Activated T-cell treated with anti-CD3 and anti-CD28 coated beads for 4 hours (primary cell): ENCODE measurements at places on chromosomes 1 and 21.

GRCh38 chr1:1132956-1133750 is 17.3 kb upstream of the C1orf159 start:
- no peak for DNase-seq

DNA sequence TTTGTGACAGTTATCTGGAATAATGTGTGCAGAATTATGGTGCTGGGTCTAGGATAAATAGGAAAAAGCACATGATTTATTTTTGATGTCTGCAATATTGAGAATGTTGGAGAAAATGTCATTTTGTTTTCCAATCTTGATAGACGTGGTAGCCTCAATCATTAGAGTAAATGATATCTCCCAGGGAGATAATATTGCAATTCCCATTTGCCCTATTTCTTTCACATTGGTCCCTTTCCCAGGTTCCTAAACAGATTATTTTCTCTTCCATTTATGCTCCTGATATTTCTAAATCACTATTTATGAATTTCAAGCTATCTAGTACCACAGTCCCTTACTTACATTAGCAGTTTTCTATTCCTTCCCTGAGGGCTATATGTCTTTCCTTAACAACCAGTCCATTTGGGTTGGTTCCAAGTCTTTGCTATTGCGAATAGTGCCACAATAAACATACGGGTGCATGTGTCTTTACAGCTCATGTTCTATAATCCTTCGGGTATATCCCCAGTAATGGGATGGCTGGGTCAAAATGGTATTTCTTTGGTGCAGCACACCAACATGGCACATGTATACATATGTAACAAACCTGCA is 447.3 kb downstream of the PLA2G4A start:
- DNase-seq = no peak

DNA sequence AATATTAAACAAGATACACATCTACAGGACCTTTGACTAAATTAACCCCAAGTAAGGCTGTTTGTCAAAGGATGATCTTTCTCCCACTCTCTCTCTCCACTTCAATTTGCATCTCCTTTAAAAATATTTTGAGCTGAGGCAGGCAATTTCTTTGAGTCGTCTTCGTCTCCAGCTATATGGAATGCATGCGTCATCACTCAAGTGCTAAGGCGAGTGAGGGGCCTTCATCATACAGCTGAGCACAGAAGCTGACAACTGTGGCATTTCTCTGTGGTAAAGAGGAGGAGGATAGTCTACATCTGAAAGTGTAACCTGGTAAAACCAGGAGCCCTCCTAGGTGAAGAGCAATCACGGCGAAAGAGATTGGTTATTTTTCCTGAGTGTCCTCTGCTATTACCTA is 7.6 kb downstream of the EPHX4 start:
- DNase-seq = no peak

GRCh38 chr1:90502696-90503095 is 214.4 kb downstream of the BARHL2 start:
- DNase-seq = no peak

GRCh38 chr1:21050031-21050430 is 126.7 kb downstream of the EIF4G3 start:
- no peak for DNase-seq

DNA sequence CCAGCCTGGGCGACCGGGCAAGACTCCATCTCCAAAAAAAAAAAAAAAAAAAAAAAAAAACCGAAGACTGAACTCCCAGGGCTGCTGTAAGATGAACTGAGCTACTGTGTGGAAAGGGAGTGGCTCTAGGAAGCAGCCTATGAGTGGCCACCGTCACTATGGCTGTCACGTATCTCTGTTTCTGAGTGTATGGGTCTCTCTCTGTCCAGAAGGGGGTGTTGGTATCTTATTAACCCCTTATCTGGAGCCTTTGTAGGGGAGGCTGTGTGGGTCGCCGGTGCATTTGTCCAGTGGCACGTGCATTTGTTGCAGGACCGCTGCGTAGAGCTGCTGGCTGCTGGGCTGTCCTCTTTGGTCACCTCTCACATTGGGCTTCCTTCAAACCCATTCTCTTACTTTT is 326.6 kb downstream of the CAMTA1 start:
- DNase-seq = no peak

GRCh38 chr21:15034126-15034853 is 30.5 kb downstream of the NRIP1 start:
- no peak for DNase-seq

DNA sequence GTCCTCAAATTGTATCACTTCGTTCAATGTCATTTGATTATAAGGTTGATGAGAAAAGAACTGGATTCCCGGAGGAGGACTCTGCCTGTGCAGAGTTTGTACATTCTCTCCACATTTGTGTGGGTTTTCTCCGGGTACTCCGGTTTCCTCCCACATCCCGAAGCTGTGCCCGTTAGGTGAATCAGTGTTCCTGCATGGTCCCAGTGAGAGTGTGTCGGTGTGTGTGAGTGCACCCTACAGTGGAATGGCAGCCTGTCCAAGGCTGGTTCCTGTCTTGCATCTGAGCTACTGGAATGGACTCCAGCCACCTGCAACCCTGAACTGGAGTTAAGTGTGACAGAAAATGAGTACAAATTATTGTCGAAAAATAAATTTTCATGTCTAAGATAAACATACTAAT is 92.2 kb upstream of the KCTD3 start:
- no peak for DNase-seq

DNA sequence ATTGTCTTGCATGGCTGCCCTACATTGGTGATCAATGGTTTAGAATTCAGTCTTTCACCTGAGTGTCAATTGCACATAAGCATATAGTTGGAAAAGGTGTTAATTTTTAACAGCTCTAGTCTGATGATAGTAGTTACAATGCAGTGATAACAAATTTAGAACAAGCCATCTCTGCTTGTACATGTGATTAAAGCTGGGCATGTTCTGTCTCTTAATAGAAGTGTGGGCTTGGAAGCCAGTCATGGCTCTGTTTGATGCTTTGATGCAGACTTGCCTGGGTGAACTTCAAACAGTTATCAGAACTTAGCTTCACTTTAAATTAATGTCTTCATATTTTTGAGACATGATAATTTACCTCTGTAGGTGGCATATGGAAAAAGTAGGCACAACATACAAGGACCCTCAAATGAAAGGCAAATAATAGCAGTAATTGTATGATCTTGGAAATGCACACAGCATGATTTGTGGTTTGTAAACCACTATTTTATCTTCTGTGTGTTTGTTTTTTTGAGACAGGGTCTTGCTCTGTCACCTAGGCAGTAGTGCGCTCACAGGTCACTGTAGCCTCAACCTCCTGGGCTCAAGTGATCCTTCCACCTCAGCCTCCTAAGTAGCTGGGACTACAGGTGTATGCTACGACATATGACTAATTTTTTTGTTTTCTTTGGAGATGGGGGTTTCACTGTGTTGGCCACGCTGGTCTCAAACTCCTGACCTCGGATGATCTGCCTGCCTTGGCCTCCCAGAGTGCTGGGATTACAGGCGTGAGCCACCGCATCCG is 3.8 kb downstream of the DDI2 start:
- no peak for DNase-seq

DNA sequence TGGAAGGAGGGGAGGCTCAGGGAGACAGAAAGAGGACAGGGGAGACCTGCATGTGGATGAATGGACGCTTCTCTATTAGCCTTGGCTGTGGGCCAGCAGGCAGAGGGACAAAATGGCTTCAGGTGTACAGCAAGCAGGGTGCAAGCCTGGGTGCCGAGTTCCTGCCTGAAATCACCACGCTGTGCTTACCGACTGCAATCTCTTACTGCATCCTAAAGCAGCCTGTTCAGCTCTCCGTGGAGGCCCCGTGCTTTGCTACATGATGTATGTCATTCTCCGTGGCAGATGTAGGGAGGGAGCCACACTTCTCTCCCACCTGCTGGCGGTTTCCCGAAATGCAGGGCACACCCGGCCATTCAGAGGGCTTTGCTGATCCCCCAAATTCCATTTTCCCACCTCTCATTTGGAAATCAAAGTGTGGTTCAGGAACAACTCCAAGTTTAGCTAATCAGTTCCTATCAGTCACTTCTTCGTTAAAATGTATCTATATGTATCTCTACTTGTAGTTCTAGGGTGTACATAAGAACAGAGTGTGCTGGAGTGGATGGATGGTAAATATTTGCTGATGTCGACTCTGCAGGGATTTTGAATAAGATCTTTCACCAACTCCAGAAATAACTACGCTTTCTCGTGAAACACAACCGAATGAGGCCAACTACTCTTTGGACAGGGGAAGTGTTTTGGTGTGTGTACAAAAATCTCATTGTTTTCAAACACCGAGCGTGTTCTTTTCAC is 122.3 kb upstream of the BACE2 start:
- no peak for DNase-seq

DNA sequence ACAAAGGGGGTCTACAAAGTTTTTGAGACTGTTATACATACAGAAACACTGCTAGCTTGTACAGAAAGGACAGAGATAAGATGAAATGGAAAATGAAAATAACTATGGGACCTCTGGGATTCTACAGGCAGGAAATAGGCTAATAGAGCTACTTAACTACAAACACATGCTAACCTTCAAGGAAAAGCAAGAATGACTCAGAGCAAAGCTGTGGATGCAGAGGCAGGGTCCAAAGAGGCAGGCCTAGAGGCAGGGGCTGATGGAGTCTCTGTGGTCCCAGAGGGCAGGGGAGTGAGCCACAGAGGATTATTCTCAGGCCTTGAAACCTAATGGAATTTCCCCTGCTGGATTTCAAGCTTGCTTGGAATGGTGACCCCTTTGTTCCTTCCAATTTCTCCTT is 18.7 kb upstream of the GOLT1A start:
- no peak for DNase-seq

GRCh38 chr1:95035536-95035935 is 37.2 kb downstream of the ALG14 start:
- DNase-seq = no peak

- no peak for DNase-seq
Observed at GRCh38 chr21:37509802-37510393, 143.3 kb downstream of the DYRK1A start.

- DNase-seq = no peak
Observed at GRCh38 chr1:29625084-29625420, 388.7 kb downstream of the PTPRU start.

DNA sequence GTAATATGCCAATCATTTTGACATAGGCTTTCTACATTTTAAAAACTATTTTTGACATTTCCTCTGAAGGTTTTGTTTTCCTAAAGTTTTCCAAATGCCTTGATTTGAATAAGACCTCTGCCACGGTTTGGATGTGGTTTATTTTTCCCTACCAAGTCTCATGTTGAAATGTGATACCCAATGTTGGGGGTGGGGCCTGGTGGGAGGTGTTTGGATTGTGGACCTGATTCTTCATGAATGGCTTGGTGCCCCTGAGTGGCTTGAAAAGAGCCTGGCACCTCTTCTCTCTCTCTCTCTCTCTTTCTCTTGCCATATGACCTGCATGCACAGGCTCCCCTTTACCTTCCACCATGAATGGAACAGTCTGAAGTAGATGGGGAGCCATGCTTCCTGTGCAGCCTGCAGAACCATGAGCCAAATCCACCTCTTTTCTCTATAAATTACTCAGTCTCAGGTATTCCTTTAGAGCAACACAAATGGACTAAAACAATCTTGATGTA is 14.8 kb downstream of the MMEL1 start:
- DNase-seq = no peak

- DNase-seq = no peak
Observed at GRCh38 chr1:203127666-203128430, at the start of gene ADORA1. TSS of gene ADORA1 (plus strand) at chr1:203127726. CDS start at chr1:203128842, 1,116 bp downstream.

- no peak for DNase-seq
Observed at GRCh38 chr1:3521426-3521825, 67.0 kb downstream of the ARHGEF16 start.

DNA sequence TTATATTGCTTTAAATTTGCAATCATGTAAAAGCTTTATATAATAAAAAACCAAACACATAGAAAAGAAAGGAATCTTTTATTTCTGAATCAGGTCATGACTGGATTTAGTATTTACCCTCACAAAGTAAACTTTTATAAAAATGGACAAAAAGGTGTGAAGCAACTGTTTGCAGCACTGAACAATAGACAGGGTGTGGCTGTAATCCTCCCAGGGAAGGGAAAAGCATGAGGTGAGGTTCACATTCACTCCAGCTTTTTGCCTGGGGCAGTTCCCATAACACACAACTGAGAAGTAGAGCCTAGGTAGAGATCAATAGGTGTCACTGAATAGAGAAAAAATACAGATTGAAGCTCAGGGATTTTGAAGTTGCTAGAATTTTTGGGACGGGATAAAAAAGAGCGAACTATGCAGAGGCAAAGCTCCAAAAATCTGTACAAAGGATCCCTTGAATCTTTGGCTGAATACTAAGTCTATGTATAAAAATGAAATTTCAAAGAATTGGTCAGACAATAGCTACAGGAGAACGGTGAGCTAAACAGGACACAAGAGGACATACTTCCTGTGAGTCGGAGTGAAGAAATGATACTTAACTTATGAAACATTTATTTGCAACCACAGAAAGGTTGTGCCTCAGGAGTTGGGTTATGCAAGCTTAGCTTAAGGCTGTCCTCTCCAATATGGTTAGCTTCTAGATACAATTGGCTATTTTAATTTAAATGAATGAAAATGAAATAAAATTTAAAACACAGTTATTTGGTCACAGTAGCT is 162.0 kb upstream of the ZP4 start:
- DNase-seq = no peak

GRCh38 chr1:244836135-244836521 is 670 bp downstream of the COX20 start:
- DNase-seq = no peak

DNA sequence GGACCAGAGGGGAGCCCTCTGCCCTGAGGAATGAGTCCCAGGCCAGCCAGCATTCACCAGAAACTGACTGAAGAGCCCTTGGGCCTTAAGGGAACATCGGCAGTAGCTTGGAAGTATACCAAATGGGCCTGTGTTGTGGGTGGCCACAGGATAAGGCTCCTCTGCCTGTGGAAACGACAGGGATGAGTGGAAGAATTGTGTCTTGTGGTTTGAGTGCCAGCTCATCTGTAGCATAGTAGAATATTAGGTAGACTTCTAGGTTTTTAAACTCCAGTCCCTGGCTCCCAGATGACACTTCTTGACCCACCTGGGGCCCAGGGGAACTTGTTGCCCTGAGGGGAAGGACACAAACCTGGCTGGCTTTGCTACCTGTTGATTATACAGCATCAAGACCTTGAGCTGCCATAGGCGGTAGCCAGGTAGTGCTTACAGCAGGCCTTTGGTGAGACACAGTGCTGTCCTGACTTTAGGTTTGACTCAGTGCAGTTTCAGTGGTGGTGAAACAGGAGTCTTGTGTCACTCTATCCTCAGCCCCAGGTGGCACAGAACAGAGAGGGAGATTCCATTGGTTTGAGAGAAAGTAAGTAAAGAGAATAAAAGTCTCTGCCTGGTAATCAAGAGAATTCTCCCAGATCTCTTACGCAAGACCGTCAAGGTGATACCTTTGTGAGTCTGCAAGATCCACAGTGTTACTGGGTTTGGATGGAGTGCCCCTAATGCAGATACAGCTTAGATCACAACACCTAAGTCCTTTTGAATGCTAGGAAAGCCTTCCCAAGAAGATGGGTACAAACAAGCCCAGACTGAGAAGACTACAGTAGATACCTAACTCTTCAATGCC is 50.2 kb downstream of the RABGAP1L start:
- no peak for DNase-seq

DNA sequence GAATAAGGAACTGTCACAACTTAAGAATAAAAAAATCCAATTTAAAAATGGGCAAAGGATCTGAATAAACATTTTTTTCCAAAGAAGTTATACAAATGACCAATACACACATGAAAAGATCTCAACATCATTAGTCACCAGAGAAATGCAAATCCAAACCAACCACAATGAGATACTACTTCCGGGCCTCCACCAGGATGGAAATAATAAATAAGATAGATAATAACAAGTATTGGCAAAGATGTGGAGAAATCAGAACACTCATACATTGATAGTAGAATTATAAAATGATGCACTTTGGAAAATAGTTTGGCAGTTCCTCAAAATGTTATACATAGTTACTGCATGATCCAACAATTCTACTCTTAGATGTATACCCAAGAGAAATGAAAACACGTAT is 18.7 kb downstream of the ZSWIM5 start:
- DNase-seq = no peak
